ENCODE measurements at places on chromosomes 5 and 9.

- no peaks in the 10 kb centered on the region for H3K27me3 ChIP-seq
- no peak overlapping the region for H3K27ac ChIP-seq
- no peaks in the 10 kb centered on the region for H3K4me1 ChIP-seq
- no peaks in the 10 kb centered on the region for H3K36me3 ChIP-seq
Observed at GRCh38 chr5:163261647-163262269, 175.6 kb upstream of the CCNG1 start.

GRCh38 chr9:122777935-122778627, 10.7 kb upstream of the OR5C1 start:
- H3K27me3 ChIP-seq: no peaks in the 10 kb centered on the region
- H3K4me3 ChIP-seq: no peak overlapping the region
- no peaks in the 10 kb centered on the region for H3K4me1 ChIP-seq
- no peaks in the 10 kb centered on the region for H3K36me3 ChIP-seq

GRCh38 chr5:8058616-8059190, 189.8 kb downstream of the MTRR start:
- H3K27me3 ChIP-seq: no peaks in the 10 kb centered on the region
- no peaks in the 10 kb centered on the region for H3K4me1 ChIP-seq
- H3K27ac ChIP-seq: no peak overlapping the region
- H3K36me3 ChIP-seq: no peaks in the 10 kb centered on the region
- H3K4me3 ChIP-seq: no peak overlapping the region
- DNase-seq: no peak

DNA sequence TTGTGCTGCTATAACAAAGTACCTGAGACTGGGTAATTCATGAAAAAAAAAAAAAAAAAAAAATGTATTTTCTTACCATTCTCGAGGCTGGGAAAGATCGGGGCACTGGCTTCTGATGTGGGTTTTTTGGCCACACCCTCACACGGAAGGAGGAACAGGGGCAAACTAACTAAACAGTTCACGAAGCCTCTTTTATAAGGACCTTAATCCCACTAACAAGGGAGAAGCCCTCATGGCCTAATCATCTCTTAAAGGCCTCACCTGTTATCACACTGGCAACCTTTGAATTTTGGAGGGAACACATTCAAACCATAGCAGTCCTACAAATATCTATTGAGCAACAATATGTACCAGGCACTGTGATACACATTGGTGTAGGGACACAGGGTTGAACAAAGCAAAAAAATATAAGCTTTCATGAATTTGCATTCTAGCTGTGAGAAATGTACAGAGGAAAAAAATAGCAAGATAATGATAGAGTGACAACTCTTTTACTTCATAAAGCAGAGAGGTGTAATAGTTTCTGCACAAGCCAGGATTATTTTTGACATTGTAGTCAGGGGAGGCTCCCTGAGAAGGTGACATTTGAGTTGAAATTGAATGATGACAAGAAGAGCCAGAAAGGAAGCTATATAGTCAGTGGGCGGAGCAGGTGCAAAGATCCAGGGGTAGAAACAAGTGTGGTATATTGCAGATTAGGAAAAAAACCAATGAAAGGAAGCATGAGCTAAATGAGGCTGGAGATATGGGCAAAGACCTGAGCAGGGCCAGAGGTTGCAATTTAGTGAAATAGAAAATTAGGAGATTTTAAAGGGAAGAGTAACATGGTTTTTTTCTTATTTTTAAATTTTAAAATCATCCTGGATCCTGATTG, 68.1 kb upstream of the GRAMD2B start:
- peak overlapping the region; percentile 98 for H3K27ac ChIP-seq
- DNase-seq: no peak
- no peaks in the 10 kb centered on the region for H3K36me3 ChIP-seq
- peaks cover 20% of the 10 kb centered on the region for H3K4me1 ChIP-seq
- H3K27me3 ChIP-seq: no peaks in the 10 kb centered on the region
- H3K4me3 ChIP-seq: no peak overlapping the region

DNA sequence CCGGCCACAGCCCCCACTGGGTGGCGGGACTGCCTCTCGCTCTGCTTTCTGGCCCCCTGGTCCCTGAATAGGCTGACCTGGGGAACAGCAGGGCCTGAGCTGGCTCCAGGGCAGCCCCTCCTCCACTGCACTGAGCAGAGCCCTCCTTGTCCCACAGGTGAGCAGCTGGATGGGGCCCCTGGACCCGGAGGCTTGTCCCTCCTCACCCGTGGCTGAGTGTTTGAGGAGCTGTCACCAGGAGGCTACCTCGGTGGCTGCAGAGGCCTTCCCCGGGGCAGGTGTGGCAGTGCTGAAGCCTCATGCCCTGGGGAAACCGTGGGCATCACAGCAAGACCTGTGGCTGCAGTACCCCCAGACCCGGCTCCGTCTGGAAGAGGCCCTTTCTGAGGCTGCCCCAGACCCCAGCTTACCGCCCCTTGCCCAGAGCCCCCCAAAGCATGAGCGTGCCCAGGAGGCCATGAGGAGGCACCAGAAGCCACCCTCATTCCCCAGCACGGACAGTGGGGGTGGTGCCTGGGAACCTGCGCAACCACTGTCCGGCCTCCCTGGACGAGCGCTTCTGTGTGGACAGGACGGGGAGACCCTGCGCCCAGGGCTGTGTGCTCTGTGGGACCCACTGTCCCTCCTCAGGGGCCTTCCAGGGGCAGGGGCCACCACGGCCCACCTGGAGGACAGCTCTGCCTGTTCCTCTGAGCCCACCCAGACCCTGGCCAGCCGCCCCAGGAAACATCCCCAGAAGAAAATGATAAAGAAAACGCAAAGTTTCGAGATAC, 28.5 kb upstream of the LRRC14B start:
- no peaks in the 10 kb centered on the region for H3K27me3 ChIP-seq
- no peak for DNase-seq
- H3K4me3 ChIP-seq: no peak overlapping the region
- H3K36me3 ChIP-seq: no peaks in the 10 kb centered on the region
- H3K4me1 ChIP-seq: peaks cover 8% of the 10 kb centered on the region
- no peak overlapping the region for H3K27ac ChIP-seq

GRCh38 chr5:1153428-1153827, 41.6 kb upstream of the SLC12A7 start:
- no peak for DNase-seq
- H3K27me3 ChIP-seq: peaks cover 16% of the 10 kb centered on the region
- no peak overlapping the region for H3K27ac ChIP-seq
- no peaks in the 10 kb centered on the region for H3K4me1 ChIP-seq
- no peaks in the 10 kb centered on the region for H3K36me3 ChIP-seq

DNA sequence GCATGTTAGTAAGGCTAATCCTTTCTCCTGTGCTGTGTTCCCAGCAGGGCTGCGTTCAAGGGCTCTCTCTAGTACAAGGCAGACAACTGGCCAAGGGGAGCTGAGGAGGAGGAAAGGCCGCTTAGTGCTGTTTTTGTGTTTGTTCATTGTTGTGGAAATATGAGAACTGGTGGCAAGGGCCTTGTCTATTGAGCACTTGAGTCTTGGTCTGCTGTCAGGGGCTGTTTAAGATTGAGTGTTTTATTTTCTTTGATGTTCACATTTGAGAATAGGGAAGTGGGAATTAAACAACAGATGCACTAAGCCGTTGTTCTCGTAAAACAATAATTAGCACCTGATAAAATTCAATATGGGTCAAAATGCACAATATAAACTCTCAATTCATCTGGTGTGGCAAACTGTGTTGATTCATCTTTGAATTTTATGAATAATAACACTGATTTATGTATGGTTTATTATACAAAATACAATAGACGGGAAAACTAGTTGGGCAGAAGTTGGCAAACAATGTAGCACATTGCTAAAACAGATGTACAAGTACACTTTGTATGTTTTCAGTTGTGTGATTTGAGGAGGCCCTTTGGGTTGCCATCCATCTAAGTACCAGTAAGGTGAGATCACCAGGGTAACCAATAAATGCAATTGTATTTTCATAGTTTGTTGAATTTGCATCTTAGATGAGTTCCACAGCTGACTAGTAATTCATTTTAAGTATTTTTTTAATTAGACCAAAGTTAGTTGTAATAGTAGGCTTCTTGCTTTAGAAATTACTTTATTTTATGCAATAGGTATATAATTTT, 97.6 kb upstream of the GRHPR start:
- H3K4me3 ChIP-seq: no peak overlapping the region
- H3K36me3 ChIP-seq: peaks cover 7% of the 10 kb centered on the region
- H3K27ac ChIP-seq: no peak overlapping the region
- DNase-seq: no peak

DNA sequence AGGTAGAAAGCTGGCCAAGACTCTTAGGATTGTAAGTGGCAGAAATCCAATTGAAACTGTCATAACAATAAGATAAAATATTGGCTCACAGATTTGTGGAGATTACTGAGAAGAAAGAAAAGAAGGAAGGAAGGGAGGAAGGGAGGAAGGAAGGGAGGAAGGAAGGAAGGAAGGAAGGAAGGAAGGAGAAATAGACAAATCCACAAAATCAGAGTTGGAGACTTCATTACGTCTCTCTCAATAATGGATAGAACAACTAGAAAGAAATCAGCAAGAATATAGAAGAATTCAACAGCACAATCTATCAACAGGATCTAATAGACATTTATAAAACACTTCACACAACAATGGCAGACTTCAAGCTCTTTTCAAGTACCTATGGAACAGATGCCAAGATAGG, 17.9 kb upstream of the PAM start:
- H3K4me3 ChIP-seq: no peak overlapping the region
- H3K27me3 ChIP-seq: no peaks in the 10 kb centered on the region
- H3K4me1 ChIP-seq: no peaks in the 10 kb centered on the region

- no peak overlapping the region for H3K4me3 ChIP-seq
- no peaks in the 10 kb centered on the region for H3K36me3 ChIP-seq
- no peak overlapping the region for H3K27ac ChIP-seq
Observed at GRCh38 chr5:54563083-54563761, 45.7 kb downstream of the SNX18 start.
